Kidney tubule cell (primary cell): ENCODE measurements at places on chromosomes 16 and 17.
A peak's percentile ranks its signal among the peaks of the same experiment; 100 is the strongest.

DNA sequence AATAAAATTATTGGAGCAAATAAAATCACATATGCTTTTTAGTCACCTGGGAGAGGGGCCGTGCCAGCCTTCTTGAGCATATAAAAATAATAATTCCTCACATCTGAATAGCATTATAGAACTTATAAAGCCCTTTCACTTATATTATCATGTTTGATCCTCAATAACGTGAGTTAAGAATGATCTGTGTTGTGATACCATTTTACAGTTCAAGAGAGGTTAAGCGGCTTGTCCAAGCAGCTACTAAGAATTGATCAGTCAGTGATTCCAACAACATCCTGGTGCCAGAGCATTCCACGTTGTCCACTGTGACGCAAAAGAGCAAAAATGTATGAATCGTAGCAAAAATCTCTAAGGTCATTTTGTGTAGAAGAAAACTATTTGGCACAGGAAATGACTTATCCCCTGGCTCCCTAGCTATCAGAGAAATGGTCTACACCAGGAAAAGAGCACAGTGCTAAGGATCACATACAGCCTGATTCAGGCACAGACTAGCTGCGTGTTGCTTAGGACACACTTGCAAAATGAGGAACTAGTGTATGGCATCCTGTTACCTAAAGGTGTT lies 33.0 kb downstream of the ANKFN1 start:
- DNase-seq, result peak; percentile 84

DNA sequence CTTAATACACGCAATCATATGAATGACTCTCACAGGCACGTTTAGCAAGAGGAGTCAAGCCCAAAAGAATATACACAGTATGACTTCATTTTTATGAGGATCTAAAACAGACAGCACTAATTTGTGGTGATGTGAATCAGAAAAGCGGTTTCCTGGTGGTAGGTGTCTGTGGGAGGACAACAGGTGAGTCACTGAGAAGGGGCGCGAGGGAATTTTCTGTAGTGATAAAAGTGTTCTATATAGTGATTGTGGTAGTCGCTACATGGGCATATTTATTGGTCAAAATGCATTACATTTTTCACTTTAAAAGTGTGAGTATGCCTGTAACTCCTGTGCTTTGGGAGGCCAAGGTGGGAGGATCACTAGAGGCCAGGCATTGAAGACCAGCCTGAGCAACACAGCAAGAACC lies 7.6 kb upstream of the TNRC6A start:
- peak; percentile 42 for DNase-seq

- no peak for DNase-seq
Observed at GRCh38 chr16:71569621-71570020, 7.3 kb downstream of the TAT start.

DNA sequence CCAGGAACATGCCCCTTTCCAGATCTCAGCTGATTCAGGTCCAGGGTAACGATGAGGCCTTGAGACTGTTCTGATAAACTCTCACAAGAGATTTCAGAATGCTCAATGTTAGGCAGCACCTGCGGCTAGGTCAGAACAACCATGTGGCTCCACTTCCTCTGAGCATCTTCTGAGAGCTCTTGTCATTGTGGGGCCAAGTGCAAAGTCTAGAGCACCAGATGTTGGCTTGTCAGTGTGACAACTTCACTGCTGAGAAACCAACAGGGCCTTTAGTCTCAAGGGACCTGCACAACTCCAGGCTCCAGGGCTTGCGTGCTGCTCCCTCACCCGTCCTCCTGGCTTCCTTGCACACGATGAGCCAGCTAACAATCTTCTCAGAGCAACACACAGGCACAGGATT lies 29.0 kb downstream of the FCSK start:
- no peak for DNase-seq

DNA sequence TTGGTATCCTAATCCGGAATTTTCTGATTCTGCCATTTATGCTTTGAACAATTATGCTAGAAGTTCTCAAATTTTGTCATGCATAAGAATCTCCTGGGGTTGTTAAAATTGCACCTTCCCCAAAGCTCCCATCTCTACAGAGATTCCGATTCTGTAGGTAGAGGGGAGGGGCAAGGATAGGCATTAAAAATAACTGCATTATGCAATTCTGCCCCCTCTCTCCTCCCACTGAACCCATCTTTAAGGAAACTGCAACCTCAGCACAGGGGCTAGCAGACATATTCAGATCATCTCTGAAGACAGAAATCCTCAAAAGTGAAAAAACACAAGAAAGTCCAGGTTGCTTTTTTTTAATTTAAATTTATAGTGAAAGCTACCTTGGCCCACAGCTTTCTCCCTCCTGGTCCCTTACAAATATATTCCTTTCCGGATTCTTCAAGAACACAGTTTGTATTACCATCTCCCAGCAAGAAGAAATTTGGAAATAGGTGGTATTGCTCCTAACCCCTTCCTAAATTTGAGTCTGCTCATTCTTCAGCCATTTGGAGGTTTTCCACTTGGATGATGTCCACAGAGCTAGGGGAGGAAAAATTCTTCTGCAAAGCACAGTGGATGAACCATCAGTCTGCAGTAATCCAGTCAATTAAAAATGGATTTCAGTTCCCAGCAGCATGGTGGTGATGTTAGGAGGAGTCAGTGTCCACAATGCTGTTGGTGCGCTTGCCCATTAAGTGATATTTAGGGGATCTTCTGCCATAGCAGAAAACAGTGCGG lies 67.7 kb downstream of the RBFOX1 start:
- DNase-seq, result no peak

- DNase-seq, result no peak
Observed at GRCh38 chr16:11032000-11032921, 87.9 kb downstream of the CLEC16A start.

DNA sequence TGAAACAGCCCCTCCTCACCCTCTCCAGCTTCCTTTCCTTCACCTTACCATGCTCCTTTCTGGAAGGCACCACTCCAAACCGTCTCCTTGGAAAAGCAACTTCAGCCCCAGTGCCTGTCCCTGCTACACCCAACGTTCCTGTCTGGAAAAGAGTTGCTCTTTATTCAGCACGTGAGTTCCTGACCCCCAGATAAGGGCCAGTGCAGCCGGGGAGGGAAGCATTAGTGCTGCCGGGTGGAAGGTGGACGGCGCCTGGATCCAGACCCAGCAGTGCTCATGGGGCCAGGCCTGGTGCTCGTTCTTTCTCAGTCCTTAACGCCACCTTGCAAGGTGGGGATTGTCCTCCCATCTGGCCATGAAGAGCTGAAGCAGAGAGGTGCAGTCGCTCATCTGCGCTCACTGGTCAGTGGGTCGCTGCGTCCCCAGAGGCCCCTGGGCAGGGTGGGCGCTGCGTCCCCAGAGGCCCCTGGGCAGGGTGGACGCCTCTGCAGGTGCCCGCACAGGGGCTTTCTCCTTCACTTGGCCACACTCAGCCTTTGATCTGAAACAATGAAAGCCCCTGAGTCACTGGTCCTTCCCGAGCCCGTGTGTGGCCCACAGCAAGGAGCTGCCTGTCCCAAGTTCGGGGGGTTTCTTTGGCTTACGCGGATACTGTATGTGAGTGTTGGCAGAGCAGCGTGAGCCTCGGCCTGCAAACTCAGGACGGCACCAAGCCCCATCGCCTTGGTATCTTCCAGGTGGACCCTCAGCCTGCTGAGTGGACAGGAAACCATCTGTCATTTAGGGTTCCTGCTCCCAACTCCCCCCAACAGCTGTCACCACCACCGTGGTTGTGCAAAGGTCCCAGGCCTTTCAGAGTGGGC lies 117.1 kb downstream of the SEC14L1 start:
- no peak for DNase-seq

DNA sequence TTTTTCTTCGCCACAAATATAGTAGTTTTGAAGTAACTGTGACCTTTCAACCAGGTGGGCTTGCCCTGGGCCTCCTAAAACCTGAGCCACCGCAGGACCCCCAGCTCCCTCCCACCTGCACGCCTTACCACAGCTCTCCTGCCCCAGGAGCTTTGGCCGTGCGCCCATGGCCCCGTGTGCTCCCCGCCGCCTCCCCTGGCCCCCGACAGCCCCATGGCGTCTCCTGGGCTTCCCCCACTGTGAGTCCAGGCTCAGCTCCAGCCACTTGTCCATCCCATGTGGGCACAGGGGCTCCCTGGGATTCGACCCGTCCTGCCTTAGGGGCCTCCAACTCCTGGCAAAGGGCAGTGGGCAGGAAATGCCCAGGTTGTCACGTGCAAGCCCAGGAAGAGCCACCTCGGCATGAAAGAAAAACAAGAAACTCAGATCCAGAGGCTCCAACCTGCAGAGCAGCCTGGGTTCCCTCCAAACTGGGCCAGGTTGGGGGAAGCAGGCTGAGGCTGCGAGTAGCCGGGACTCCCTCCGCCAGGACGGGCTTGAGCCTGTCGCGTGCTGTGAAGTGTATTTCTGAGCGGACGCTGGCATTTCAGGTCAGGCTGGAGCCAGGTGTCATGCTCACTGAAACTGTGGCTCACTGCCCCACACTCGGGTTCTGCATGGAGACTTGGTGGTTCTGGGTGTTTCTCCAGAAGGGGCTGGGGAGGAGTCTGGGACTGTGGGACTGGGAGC lies 5.8 kb downstream of the LGALS3BP start:
- DNase-seq, result no peak

- DNase-seq, result peak; percentile 74
Observed at GRCh38 chr17:75238684-75239191, 22.7 kb downstream of the GGA3 start.

GRCh38 chr16:55575496-55575895 lies 9.0 kb downstream of the CAPNS2 start:
- no peak for DNase-seq

DNA sequence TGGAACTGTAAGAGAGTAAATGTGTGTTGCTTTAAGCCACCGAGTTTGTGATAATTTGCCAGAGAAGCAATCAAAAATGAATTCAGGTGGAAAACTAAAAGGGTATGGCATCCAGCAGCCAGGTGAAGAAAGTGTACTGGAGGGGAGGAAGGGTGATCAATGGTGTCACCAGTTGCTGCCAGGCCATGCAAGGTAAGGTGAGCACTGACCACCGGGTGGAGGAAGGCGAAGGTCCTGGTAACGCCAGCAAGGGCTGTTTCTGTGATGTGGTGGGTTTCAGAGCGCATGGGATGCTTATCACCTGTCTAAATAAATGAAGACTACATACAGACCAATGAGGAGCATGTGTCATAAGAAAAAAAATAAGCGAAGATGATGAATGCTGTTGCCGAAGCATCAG lies 6.9 kb downstream of the FA2H start:
- no peak for DNase-seq

GRCh38 chr16:68472581-68472980 lies 24.3 kb upstream of the SMPD3 start:
- DNase-seq, result no peak

DNA sequence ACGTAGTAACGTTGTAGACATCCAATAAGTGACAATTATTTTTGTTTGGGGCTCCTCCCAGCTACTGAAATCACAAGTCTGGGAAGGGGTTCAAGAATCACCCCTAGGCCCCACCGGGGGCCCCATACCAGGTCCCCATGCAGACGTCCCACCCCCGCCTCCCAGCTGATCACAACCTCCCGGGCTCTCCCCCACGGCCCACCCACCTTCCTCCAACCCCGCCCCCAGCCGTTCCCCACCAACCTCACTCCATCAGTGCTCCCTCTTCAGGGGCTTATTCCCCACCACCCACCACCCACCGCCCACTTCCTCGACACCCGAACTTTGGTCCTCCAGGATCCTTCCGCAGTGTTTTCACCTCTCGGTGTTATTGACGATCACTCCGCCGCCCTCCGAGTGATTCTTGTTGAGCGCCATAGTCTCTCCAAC lies 240 bp downstream of the WBP2 start:
- DNase-seq, result no peak

DNA sequence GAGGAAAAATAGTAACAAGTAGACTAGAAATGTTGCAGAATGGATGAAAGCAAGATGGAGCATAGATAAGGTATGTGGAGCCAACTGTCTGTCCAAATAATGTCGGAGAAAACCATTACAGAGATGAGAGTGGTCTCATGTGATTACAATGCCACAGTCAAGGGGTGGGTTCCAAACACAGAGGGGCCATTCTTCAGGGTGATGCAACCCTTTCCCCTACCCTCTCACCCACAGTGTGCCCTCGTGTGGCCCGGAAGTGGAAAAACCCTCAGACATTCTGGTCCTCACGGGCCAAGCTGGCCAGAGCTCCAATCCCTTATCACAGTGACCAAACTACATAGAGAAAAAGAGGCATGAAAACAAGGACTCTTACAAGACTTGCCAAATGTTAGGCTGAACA lies 17.7 kb upstream of the HS3ST3A1 start:
- no peak for DNase-seq

GRCh38 chr16:78748220-78748929 lies 648.9 kb downstream of the WWOX start:
- DNase-seq, result no peak

GRCh38 chr16:64074706-64075105 lies 1047.2 kb downstream of the CDH11 start:
- no peak for DNase-seq

DNA sequence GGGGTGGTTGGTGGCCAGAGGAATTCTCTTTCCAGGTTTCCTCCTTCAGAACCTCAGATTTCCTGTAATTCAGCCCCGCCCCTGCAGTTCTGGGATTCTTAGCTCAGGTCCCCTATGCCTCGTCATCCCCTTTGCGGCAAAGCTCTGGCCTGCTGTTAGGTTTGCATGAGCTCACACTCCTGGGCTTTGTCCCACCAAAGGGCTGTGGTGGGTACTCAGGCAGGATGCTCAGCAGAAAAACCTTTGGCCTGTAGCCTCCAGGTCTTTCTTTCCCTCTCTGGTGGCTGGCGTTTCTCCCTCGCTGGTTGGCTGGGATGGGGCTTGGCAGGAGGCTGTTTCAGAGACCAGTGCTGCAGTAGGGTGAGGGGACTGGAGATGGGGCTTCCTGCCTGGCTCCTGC lies 9.6 kb upstream of the PLEKHG4 start:
- DNase-seq, result peak; percentile 56

GRCh38 chr17:8341456-8341855 lies 1.8 kb downstream of the ODF4 start:
- DNase-seq, result peak; percentile 6

- no peak for DNase-seq
Observed at GRCh38 chr17:63041722-63042121, 75.7 kb downstream of the TANC2 start.

GRCh38 chr16:83814659-83814985 lies 6.8 kb downstream of the HSBP1 start:
- no peak for DNase-seq

DNA sequence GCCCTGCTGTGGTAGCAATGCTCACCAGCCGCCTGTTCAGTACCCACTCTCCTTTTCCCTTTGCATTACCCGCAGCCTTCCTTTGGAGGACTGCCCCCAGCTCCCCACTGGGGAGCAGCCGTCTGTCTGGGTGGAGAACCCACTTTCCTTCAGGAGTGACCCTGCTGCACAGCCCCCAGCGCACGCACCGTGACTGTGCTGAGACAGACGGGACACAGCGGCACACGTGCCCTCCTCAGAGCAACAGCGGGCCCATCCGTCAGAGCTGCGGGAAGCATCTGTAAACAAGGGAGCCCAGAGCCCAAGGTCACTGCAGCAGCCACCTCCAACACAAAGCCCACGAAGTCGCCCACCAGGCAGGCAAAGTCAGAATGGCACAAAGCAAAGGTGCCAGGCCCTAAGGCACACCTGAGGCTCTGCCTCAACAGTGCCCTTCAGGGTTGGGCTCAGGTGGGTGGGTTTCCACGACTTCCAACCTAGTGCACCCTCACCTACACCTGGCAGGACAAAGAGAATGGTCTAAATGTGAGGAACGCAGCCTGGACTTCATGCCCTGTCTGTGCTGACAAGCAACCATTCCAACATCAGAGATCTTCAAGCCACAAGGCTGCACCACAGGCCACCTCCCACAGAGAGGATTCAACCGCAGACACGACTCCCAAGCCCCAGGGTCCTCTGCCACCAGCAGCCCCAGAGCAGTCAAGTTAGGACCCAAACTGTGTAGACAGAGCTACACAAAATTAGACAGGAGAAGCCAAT lies 9.9 kb downstream of the AXIN1 start:
- no peak for DNase-seq

GRCh38 chr17:45784293-45784740 lies at the start of gene CRHR1:
CRHR1 (plus strand) TSS chr17:45784320; CDS start chr17:45784545, 225 bp downstream.
- no peak for DNase-seq
